ENCODE measurements at places on chromosomes 6 and 20.
A peak's percentile ranks its signal among the peaks of the same experiment; 100 is the strongest.

DNA sequence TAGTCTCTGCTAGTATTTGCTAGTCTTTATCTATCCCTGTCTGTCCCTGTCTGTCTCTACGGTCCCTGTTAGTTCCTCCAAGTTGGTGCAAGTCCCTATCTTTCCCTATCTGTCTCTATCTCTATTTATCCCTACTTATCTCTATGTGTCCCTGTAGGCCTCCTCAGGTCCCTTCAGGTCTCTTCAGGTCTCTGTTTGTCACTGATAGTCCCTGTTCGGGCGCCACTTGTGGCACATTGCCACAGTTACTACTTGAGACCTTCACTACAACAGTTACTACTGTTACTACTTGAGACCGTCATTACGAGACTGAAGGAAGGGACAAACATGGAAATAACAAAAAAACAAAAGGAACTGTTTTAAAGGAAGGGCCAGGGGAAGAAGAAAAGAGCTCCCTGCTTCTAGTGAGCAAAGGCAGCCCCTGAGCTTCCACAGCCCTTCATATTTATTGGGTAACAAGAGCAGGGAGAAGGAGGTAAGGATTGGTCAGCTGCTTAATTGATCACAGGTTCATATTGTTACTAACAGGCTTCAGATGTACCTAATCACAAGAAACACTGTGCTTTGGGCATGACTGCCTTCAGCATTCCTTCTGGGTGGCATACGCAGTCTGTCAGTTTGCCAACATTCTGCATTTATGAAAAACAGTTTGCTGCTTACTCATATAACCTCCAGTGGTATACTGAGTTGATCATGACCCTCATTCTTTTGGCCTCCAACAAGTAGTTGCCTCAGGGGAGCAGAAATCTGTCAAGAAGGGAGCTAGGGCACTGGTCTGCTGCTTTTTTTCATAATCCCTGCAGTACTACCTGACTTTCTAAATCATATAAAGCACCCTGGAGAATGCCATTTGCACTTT lies 8.4 kb downstream of the EPB41L2 start:
- DNase-seq, result no peak

DNA sequence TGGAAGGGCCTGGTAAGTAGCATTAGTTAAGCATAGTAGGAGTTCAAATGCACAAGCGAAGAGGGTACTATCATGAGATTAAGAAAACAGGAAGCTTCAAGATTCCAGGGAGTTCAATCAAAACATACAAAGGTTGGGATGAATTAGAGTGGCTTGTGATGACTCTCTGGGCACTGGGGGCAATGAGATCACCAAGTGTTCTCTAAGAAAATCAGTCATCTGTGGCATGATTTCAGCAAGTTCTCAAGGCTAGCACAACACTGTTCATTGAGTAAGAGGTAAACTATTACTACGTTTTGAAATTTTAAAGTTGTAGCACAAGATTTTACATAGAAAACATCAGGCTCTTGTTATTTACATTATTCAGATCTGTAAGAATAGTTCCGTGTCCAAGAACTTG lies 139.7 kb upstream of the FLRT3 start:
- peak; percentile 8 for DNase-seq

DNA sequence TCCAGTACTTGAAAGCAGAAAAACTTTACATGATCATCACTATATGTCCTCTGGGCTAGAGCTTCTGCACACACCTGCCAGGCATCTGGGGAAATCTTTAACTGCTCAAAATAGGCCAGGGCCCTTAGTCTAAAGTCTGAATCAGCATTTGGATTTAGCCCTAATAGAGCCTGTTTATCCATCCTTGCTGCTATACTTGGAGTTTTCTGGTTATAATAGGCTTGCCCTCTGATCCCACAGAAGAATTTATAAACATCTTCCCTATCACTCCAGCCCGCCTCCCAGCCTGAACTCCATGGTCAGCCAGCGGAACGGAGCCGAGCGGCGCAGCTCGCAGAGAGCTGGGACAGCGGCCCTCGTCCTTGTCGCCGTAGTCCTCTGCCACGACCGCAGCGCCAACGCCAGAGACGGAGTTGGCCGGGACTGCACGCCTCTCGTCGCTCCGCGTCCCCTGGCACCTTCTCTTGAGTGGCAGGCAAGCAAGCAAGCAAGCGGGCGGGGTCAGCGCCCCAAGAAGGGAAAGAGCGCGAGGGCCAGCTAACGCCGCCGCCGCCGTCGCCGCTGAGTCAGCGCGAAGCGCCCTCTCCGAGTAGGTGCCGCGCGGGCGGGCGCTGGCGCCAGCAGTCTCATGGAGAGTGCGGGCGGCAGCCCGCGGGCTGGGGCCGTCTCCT lies 25.4 kb upstream of the ASIP start:
- DNase-seq, result peak; percentile 70

DNA sequence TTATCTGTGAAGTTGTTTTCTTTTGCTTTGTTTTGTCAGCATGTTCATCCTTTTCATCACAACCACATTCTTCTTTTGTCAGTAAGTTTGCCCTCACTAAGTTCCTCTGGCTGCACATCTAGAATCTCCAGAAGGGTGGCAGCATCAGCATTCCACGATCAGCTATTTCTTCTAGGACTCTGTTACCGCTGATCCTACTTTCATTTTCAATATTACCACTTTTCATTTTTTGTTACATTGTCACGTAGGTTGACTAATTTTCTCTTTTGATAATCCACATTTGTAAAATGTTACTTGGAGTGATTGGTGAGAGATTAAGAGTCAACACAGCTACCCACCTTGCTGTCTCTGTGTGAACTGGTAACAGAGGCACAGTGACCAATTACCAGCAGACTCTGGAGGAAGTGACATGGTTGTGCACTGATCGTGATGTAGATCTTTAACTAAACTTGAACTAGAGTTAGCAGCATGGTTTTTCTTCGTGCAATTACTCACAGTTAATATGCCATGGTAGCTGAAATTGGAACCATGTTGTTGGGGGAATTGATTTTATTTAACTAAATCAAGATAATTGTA lies 307.9 kb upstream of the SLC35B3 start:
- DNase-seq, result no peak

DNA sequence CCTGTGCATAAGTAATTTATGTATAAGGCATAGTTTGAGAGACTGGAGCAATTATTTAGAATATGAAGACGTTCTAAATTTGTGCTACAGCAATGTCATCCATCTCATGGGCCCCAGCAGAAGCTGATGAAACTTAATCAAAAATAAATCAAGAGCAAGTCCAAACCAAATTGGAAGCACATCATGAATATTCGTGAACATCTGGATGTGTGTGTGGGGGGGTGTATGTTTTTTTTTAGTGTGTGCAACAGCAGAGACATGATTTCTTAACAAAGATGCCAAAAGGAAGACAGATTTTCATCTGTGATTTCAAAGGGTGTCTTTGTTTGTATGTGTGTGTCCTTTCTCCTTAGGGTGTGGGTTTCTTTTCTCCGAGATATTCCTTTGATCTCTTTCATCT lies 58.9 kb downstream of the SASH1 start:
- no peak for DNase-seq

DNA sequence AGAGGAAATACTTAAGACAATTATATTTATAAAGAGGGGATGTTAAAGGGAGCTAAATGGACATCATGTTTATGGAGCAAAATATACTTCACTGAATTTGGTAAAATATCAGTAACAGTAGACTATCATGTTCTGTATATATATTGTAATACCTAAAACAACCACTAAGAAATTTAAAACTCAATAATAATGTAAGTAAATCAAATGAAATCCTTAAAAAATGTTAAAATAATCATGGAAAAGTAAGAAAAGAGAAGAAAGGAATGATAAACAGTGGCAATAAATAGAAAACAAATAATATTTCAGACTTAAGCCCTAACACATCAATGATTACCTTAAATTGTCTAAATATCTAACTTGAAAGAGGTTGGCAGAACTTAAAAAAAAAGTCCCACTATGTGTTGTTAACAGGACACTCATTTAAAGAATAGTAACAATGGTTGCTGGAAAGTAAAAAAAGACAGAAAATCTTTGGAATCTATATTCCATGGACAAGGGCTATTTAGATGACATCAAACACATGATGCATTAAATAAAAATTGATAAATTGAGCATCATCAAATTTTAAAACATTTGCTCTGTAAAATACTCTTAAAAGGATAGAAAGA lies 842.2 kb upstream of the MAP3K7 start:
- no peak for DNase-seq

- peak; percentile 8 for DNase-seq
These were observed 590.7 kb downstream of the MEI4 start for GRCh38 chr6:78243519-78243918.

- no peak for DNase-seq
These were observed 234.5 kb upstream of the ZNF217 start for GRCh38 chr20:53828088-53828681.

- DNase-seq, result peak; percentile 54
These were observed 839.4 kb downstream of the MAFB start for GRCh38 chr20:39849664-39850063.

DNA sequence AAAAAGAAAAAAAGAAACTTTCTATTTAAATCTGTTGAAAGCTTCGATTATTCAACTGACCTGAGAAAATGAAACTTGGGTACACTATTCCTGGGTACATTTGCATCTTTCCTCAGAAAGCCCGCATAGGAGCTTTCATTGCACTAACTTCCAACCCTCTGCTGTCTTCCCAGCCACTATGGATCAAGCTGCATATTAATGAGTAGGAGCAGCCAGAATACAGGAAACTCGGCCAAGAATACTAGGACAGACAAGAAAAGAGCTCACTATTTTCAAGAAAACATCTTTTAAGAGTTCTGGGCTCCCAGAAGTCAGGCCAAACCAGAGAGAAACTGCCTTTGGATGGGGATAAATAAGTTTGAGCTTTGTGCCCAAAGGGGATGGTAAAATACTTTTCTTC lies 135.0 kb upstream of the CCDC28A start:
- DNase-seq, result peak; percentile 17

- DNase-seq, result no peak
These were observed 18.3 kb upstream of the NHSL1 start for GRCh38 chr6:138517635-138518034.
